ENCODE measurements at places on chromosomes 2 and 18. TPM values are rescaled to one million over a fixed set of nuclear protein-coding genes. Genes with fewer than 3 reads are reported as not detected.

GRCh38 chr18:79396431-79397246 lies 909 bp downstream of the NFATC1 start:
- DNase-seq = peak; percentile 61

DNA sequence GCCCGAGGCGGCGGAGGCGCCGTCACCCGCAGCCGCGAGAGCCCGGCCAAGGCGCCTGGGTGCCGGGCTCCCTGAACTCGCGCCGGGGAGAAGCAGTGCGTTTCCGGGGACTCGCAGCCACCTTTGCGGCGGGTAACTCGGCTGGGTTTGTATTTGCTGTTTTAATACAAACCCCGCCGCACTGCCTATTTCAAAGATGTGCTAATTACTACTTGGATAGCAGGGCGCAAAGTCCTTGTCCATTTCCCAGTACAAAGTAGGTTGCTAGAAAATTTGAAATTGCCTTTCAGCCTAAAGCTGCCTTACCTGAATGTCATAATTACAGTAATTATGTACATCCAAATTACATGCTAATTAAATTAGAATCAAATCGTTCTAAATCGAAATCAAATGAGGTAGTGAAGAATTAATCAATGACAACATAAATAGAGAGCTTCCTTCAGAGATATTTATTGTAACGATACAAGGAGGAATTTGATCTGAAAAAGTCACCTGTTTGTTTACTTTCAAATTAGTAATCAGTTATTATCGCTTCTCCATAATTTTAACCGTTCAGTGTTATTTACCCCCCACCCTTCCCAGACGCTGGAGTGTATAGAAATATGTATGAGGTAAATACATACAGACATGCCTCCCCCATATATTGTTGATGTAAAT lies 8.1 kb downstream of the SP9 start:
- peak; percentile 47 for DNase-seq

DNA sequence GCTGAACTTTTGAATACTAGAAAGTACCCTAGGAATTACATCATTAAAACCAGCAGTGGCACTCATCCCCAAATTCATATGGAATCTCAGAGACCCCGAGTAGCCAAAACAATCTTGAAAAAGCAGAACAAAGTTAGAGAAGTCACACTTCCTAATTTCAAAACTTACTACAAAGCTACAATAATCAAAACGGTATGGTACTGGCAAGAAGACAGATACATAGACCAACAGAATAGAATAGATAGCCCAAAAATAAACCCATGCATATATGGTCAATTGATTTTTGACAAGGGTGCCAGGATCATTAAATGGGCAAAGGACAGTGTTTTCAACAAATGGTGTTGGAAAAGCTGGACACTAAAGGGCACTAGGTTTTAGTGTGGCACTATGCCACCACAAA lies 176.0 kb upstream of the NDUFV2 start:
- DNase-seq = no peak

CRYGC gene
- not detected for total RNA-seq

DNA sequence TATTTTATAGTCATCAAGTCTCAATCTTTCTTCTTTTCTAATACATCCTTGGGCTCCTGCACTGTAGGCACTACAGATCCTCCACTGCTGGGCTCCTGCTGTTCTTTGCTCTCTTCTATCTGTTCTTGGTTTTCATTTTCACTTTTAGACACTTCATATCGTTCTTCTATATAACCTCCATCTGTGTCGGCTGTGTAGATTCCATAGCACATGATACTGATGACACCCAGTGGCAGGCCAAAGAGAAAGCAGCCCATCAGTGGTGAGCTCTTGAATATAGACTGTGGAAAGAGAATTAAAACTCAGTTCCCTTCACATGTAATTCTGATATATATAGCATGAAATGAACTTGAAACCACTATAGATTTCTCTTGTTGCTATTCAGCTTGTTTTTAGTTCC lies 38.0 kb downstream of the TMX3 start:
- DNase-seq = no peak

Measured in activated naive CD8-positive, alpha-beta T cell treated with anti-CD3 and anti-CD28 coated beads for 36 hours (primary cell).